ENCODE measurements at places on chromosomes 1 and 21.

GRCh38 chr1:76480827-76481226, 386.5 kb upstream of the ST6GALNAC5 start:
- DNase-seq = no peak

DNA sequence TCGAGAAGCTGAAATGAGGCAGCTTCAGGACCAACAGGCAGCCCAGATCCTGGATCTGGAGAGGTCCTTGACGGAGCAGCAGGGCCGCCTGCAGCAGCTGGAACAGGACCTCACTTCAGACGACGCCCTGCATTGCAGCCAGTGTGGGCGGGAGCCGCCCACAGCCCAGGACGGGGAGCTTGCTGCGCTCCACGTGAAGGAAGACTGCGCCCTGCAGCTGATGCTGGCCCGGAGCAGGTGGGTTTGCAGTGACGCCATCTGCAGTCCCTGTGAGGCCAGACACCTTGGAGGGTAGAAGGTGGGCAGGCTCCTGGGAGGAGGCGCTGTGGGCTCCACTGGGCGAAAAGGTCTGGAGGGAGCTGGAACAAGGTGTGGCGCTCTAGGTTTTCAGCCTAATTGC, 39.7 kb downstream of the PCNT start:
- DNase-seq = no peak

DNA sequence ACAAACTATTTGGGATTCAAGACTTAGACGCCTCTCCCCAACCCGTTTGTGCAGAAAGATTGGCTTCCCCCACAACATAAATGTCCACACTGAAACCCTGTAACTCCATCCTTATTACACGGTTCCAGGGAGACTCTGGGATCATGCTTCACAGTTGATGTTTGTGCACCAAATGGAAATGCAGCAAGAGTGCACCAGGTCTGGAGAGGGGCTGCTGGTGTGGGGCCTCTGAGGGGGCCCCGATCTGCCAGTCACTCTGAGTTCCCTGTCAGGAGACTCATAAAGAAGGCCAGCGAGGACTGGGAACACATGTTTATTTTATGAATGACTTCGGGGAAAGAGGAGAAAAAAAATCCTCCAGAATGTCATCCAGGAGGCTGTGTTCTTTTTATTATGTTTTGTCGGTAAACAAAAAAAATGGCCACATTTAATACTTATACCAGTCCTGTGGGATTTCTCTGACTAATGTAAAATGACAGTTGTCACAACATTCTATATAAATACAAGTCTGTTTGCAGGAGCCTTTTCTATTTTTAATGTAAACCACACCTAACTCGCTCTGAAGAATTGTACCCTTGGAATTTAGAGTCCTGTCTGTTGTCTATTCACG, 439.1 kb upstream of the VAMP3 start:
- no peak for DNase-seq

- DNase-seq = no peak
Observed at GRCh38 chr1:162904579-162904978, 43.6 kb upstream of the CCDC190 start.

DNA sequence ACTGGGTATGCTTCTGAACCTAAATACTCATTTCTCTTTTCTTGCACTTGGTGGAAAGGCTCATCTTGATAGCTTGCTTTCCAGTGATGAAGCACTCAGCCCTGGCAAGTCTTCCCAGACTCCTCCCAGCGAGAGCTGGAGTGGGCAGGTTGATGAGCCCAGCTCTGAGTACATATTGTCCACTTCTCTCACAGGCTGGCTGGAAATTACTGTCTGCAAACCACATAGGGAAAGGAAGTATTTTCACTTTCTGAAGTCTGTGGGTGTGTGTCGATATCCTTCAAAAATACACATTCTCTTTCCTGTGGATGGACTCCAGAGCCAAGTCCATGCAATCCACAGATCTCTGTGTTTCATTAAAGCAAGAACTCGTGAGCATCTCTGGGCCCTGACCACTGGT, 38.7 kb upstream of the CNTN2 start:
- DNase-seq = no peak

DNA sequence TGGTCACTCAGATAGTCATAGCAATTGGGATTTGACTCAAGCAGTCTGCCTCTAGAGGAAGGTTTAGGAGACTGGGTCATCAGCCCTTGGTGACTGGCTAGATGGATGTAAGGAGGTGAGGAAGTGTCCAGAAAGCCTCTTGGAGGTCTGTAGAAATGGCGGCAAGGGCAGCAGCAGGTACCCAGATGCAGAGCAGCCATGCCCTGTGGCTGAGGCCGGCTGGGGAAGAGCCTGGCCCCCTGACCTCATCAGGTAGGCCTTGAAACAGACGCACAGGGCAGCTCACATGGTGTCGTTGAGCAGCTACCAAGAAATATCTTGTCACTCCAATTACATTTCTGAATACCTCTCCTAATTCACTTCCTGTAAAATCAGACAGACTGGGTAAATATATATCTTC, 98.2 kb downstream of the DMRTB1 start:
- no peak for DNase-seq

DNA sequence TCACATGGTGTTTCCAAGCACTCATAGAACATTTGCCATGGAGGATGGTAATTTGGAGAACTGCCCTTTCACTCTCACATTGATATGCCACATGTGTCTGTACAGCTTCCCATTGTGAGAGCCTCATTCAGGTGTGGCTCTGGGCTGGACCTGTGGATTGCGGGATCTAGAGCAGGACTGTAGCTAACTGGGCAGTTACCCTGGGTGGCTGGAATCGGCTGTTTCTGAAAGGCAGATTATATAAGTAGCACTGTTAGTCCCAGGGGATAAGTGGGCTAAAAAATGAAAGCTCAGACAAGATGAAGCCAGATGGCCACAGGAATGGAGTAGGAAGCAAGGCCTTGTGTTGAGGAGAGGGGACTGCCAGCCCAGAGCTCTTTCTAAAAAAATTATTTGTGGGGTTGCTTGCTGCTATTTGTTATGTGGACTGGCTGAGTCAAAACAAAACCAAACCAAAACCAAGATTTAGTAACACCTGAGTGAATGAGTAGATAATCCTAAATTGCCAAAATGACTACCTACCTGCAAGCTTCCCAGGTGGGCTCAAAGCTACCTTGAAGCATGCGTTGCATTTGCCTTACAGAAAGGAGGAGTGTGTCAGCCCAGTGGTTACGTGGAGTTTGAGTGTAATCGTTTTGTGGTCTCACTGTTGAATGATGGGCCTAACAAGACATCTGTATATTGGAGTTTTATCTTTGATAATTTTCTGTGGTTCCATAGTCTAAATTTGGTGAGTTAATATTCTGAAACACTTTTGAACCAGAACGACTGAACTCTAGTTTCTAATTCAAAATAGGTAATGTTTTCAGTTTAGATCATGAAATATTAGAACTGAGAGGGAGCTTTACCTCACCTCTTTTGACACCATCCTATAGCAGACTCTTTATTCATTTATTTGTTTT, 58.0 kb downstream of the SDCCAG8 start:
- no peak for DNase-seq

GRCh38 chr1:13893409-13893821, 193.4 kb downstream of the PRDM2 start:
- DNase-seq = no peak

DNA sequence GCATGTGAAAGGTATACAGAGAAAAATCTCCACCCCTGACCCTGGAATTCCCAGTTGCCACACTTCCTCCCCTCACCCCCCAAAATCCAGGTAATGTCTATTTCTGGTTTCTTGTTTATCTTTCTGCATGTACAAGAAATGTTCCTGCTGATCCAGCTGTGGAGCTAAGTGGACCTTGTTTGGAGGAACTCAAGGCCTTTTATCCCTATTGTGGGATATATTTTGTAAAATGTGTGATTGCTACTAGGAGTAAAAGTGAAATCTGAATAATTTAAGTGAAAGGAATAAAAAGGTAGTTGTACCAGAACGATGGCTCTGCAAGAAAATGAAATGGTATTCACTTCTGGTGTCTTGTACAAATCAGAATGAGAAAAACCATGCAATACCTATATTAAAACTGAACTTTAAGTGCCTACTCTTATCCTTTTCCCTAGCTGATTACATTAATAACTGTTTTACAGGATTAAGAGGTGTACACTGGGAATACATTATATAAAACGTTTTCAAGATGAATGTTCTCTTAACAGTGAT, 3.0 kb downstream of the SPEN start:
- no peak for DNase-seq

Measured in stomach (tissue), 19 donors.